ENCODE measurements at places on chromosomes 1 and 21. TPM values are rescaled to one million over a fixed set of nuclear protein-coding genes. Genes with fewer than 3 reads are reported as not detected.

GRCh38 chr1:168803806-168804510 is 75.0 kb upstream of the DPT start:
- DNase-seq = peak; percentile 2

Gene TNNI3K
- total RNA-seq = 17.1 TPM

Gene TFAP2E
- under 0.01 TPM for total RNA-seq

DNA sequence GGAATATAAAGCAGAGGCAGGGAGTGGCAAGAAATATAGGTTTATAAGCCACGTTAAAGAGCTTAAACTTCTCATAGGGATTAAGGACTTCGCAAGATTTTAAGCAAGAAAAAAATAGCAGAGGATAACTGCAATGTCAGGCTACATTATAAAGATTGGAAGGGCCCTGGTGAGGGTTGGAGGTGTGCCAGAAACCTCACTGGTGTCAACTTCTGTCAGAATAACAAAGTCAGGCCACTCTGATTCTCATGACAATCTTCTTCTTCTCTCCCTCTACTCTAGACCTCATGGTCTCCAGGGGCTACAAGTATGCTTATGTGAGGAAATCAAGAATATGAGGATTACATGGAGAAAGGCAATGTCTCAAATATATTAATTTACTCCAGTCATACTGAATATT is 32.6 kb upstream of the FMO2 start:
- DNase-seq = no peak

DNA sequence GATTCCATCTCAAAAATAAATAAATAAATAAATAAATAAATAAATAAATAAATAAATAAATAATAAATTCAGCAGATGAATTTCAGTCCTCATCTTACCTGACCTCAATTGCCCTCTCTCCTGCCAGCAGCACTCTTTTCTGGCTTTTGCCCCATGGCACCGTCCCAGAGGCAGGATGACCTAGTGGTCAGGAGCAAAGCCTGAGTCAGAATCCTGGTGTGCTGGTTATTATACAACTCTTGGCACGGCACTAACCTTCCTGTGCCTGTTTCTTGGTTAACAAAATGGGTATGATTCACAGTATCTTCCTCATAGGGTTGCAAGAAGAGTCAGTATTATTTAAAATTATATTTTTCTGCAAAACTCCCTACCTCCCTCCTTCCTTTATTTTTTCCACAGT is 43.0 kb downstream of the NKAIN1 start:
- DNase-seq = no peak

DNA sequence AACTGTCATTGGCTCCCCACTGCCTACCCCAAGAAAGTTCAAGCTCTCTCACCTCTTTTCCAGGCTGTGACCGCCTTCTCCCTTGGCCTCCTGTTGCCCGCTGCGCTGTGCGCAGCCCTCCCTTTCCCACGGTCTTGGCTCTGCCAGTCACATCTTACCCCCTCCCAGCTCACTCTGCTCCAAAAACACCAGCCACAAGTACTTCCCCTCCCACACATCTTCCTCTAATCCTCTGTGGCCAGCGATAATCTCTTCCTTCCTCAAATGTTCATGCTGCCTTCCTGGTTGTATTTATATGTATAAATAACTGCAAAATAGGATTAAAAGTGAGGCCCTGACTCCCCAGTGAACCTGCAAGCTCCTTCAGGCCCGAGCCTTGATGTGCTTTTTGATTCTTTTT is 81.8 kb downstream of the AJAP1 start:
- DNase-seq = no peak

Gene F3
- 24.9 TPM for total RNA-seq
